Activated T-cell treated with anti-CD3 and anti-CD28 coated beads for 4 hours (primary cell): ENCODE measurements at places on chromosomes 2 and 18.

- DNase-seq: no peak
These were observed 128.6 kb downstream of the MSTN start for GRCh38 chr2:189933911-189934399.

GRCh38 chr2:111667542-111668273 lies 216.3 kb downstream of the ANAPC1 start:
- DNase-seq: no peak

- DNase-seq: no peak
These were observed 649.4 kb downstream of the BCL11A start for GRCh38 chr2:59903994-59904544.

DNA sequence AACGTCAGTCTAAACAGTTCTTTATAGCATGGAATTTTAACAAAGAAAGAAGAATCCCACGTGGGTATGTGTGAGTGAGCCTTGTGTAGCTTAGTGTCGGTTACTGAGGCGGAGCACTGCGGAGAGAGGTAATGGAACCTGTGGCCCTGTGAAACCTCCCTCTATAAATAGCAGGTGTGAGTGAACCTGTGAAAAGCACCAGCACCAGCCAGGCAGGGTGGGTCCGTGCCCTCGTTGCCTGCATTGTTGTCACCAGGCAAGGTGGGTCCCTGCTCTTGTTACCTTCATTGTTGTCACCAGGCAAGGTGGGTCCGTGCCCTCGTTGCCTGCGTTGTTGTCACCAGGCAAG lies 4.7 kb downstream of the CTDP1 start:
- DNase-seq: no peak

- no peak for DNase-seq
These were observed 11.0 kb upstream of the PLA2R1 start for GRCh38 chr2:160073284-160073888.

GRCh38 chr2:16103614-16104314 lies 163.4 kb downstream of the MYCN start:
- DNase-seq: no peak

- no peak for DNase-seq
These were observed 3.6 kb upstream of the TFCP2L1 start for GRCh38 chr2:121288454-121289231.

- no peak for DNase-seq
These were observed 41.9 kb downstream of the TMEM247 start for GRCh38 chr2:46521215-46521683.

DNA sequence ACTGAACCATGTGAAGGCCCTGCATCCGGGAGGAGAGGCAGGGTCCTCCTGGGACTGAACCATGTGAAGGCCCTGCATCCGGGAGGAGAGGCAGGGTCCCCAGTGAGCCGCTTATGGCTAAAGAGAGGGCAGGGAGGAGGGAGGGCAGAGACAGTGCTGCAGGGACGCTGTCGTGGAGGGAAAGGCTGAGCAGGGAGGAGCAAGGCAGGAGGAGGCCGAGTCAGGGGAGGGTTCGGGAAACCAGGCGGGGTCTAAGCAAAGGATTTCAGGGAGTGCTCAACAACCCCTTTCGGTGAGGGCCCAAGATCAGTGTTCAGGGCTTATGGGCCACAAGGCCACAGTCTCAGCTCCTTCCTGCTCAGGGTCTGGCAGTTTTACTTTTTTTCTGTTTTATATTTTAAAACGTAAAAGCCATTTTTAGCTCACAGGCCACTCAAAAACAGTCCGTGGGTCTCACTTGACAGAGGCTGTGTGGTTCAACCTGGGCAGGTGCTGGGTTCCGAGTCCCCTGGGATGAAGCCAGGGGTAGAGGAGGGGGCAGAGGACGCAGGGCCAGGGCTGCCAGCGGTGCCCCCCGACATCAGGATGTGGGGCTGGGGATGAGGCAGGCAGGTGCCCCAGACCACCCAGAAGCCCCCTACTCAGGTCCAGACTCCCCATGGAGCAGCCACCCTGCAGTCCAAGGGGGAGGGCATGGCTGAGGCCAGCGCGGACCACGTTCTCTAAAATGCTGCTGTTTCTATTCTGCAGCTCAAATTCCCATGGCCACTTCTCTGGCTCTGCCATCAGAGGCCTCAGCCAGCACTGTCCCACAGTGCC lies 5.2 kb downstream of the TMEM18 start:
- DNase-seq: no peak

DNA sequence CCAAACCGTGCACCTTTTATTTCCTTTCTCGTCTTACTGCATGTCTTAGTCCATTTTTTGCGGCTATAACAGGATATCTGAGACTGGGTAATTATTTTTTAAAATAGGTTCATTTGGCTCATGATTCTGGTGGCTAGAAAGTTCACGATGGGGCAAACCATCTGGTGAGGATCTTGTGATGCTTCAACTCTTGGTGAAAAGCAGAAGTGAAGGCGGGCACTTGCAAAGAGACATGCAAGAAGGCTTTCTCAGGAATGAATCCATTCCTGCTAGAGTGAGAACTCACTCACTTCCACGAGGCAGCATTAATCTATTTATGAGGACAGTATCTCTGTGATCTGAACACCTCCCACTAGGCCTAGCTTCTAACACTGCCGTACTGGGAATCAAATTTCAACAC lies 327.1 kb upstream of the RBMS1 start:
- no peak for DNase-seq
